GDM1 (cell line): ENCODE measurements at places on chromosomes 16 and 17.
A peak's percentile ranks its signal among the peaks of the same experiment; 100 is the strongest.

- DNase-seq: no peak
These were observed 8.5 kb upstream of the LPO start for GRCh38 chr17:58229881-58230280.

DNA sequence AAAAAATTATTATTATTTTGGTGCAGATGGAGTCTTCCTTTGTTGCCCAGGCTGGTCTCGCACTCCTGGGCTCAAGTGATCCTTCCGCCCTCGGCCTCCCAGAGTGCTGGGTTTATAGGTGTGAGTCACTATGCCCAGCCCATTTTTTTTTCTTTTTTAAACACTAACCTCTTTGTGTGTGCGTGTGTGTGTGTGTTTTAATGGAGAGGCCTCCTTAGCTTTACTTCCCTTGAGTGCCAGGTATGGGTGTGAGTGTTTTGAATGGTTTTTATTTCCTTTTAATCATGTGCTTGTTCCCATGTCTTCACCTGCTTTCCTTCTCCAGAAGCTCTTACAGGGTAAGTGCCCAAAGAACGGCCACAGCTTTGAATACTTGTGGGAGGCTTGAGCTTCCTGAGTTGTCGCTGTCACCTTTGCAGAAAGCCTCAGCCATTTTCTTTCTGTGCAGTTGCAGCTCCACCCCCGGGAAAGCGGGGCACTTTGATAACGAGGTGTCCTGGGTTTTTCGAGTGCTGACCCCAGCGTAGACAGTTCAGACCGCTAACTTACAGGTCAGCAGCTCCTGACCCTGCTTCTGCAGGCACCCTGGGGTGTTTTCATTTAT, 22.6 kb downstream of the AKAP1 start:
- DNase-seq: no peak

DNA sequence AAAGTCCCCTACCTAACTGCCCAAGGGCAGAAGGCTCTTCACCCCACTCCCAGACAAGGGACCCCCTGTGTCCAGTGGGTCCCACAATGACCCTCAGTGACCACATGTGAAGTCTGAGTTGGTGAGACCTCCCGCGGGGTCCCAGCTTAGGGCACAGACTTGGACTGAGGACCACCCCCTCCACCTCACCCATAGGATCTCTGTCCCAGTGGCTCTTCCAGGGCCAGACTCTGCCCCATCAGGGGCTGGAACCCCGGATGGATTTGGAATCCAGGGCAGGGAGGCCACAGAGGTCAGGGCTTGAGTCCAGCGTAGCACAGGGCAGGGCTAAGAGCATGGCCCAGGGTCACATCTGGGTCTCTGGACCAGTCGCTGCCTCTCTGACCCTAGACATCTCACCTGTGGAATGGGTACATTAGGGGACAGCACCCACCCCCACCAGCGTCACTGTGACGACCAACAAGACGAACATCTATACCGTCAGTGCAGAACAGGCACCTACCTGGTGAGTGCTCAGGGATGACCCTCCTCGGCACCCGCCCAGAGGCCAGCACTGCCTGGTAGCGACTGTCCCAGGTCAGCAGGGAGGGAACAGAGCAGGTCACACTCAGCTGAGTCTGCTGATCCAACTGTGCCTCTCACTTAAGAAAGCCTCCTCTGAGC, 37.7 kb downstream of the TNFRSF13B start:
- no peak for DNase-seq

- no peak for DNase-seq
These were observed 11.4 kb downstream of the MARVELD3 start for GRCh38 chr16:71637398-71637797.

DNA sequence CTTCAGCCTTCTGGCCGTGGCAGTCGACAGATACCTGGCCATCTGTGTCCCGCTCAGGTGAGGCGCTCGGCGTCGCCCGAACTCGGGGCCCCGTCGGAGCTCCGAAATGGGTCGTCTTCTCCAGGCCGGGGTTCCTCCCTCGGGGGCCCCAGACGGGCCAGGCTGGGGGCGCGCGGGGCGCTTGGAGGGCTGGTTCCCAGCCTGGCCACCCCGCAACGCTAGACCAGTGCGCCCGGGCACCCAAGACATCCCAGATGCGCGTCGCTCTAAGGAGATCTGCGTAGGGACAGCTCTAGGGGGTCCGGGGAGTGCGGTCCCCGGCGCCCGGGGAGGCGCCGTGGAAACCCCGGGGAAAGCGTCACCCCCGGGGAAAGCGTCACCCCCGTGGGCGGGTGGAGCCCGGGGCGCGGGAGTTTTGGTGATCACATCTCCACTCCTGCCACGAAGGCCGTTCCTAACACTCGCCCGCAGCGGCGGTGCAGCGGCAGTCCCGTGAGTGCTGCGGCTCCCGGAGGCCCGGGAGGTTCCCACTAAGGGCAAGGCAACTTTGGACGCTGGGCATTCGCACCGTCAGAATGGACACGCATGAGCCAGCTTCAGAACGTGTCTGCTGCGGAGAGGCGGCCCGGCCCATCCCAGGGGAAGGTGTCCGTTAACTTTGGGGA, 729 bp downstream of the ADORA2B start:
- DNase-seq: no peak

GRCh38 chr17:792277-792676, 10.1 kb downstream of the MRM3 start:
- DNase-seq: no peak

GRCh38 chr17:77208217-77208808, 67.5 kb downstream of the SEC14L1 start:
- no peak for DNase-seq

DNA sequence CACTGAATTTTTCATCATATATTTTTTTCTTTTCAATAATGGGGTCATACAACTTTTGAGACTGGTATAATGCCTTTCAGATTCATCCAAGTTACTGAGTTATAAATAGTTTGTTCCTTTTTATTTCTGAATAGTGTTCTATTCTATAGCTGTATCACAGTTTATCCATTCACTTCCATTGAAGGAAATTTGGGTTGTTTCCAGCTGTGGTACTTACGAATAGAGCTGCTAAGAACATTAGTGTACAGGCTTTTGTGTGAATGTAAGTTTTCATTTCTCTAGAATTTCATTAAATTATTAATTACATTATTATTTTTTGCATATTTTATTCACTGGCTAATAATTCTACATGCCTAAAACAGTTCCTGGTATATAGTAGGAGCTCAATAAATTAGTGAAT, 52.9 kb downstream of the SNTB2 start:
- no peak for DNase-seq

GRCh38 chr17:13561606-13562270, 40.0 kb downstream of the HS3ST3A1 start:
- no peak for DNase-seq

DNA sequence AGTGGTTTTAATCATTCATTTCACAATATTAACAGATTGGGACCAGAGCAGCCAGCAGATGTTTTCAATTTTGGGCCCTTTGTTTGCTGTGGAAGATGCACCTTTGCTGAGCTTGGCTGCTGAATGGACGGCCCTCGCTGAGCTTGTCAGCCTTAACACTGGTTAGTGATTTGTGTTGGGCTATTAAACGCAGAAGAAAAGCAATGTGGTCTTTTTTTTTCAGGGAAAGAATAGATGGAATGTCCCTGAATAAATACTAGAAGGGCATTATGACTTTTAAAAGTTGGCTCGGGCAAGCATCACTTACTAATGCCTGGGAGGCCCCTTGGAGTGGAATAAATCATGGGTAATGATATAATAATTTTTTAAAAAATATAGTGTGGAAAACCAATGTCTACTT, 297.0 kb downstream of the MAP2K6 start:
- no peak for DNase-seq

- no peak for DNase-seq
These were observed 12.1 kb downstream of the CMIP start for GRCh38 chr16:81456523-81457325.

DNA sequence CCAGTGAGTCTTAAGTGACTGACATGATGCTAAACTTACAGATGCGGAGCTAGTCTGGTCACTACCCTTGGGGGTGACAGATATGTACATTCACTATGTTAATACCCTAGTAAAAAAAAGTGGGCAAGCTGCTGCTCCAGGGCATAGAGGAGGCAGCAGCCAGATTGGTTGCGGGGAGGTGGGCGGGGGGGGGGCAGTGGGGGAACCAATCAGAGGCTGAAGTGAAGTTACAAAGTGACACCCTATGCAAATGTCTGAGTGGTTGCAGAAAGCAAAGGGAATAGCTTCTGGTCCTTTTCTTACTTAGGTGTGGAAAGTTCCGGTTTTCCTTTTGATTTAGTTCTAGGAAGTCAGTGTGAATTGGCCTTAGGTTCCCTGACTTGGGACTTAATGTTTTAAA, 12.1 kb downstream of the NDEL1 start:
- DNase-seq: no peak

DNA sequence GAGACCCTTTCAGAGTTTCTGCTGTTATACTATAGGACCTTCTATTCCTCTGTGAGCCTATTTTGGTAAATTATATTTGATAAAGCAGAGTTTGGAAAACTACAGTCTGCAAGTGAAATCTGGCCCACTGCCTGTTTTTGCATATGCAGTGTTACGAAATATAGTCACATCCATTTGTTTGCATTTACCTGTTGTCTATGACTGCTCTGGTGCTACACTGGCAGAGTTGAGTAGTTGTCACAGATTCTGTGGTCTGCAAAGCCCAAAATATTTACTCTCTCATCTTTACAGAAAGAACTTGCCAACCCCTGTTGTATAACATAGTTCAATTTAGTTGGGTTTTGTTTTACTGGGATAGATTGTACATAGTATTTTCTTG, 42.3 kb downstream of the TNRC6A start:
- no peak for DNase-seq

DNA sequence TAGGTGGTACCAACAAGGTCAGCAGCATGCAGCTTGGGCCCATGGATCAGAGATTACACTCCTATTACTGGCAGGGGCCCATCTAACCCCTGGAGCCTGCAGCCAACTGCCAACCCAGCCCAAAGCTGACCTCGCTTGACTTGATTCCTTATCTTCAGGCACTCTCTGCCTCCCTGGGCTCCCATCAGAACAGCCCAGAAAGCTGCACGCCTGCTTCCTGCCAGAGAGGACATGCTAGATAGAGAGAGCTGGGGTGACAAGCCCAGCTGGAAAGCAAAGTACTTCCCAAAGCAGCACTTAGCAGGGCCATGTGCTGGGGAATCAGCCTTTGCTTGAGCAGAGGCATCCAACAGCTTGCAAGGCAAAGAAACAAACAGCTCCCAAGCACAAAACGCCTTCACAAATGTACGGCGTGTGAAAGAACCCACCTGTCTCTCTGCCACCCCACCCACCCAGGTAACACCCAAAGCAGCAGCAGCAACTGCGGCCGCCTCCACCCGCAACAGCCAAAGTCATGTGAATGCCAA, 74.2 kb upstream of the NLK start:
- peak; percentile 28 for DNase-seq

DNA sequence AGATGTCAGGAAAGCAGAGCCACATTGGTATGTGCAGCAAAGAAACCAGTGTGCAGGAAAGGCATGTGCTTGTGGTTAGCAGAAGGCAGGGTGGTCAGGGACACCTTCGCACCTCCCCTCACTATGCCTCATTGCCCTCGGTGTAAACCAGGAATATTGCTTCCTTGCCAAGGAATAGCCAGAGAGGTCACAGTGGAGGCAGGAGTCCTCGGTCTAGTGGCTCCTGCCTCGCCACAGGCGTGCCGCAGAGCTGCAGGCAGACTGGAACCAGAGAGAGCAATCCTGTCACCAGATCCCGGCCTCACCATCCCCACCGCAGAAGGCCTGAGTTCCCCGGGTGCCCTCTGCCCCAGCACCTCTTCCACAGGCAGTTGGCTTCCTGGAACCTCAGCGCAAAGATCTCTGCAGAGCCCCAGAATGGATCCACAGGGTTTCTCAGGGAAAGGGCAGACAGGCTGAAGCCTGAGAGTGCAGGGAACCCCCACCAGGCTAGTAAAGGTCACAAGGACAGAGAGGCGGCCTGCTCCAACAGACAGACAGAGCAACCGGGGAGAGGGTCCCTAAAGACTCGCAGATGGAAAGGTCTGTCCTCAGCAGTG, 21.6 kb downstream of the CCDC182 start:
- DNase-seq: no peak

- DNase-seq: no peak
These were observed 2.0 kb downstream of the YWHAE start for GRCh38 chr17:1398028-1398427.

DNA sequence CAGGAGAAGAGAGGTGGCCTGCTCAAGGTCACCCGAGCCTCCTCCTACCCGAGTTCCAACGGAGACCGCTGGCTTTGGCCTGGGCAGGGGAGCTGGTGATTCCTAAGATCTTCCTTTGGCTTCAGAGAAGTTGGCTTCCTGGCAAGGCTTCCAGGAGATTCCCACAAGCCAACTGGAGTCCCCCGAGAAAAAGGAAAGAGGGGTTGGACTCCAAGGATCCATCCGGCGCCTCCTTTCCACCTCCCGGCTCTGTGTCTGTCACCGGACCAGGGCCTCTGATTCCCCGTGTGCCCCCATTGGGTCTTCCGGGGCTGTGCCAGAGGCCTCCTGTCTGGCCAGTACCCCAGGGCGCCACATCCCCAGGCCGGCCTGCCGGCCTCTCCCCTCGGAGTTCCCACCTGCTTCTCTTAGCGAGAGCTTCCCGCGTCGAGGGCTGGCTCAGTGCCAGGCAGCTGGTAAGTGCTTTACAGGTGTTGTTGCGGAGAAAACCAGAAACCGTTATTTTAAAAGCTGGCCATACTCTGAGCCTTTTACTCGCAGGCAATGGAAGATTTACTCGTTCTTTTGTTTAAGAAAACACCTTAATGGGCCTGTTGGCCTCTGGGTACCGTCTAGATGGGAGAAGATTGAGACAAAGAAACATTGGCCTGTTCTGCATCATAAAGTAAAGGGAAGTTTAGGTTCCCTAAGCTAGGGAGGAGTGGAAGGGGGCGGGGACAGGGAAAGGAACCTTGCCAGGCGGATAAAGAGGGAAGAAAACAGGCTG, 258.4 kb upstream of the SDK2 start:
- DNase-seq: no peak

GRCh38 chr17:41428591-41429291, 4.4 kb upstream of the KRT37 start:
- DNase-seq: no peak

DNA sequence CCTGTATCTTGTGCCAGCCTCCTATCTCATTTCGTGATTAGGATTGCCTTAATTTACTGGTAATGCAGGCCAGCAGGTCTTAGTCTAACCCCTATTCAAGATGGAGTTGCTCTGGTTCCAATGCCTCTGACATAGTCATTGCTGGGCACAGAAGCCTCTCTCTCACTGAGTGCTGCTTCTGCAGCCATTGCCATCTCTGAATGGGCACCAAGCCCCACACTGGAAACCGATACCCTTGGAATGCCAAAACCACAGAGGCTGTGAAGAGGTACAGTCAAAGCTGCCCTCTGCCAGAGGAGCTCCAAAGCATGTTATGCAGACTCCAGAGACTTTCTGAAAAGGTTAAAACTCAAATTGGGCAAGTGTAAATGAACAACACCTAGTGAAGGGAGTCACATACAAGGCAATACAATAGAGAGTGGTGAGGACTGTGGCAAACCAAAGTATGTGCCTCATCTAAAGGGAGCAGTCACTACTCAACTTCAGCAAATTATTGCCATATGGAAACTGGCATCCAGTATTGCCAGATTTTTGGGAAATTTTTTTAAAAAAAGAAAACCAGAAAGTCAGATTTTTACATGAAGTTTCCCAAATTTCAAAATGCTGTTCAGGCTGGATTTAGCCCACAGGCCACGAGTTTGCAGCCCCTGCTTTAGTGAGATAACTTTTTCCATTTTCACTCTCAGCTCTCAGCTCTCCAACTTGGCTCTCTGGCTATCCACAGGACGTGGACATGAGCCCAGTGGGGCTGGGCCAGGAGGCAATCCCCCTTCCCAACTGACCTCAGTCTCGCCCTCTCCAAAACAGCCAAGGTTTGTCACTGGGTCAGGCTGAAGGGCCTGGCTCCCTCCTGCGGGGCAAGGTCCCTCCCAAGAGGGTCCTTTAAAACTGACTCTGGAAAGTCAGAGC, 2.1 kb upstream of the MMP2 start:
- no peak for DNase-seq

- no peak for DNase-seq
These were observed 145.9 kb downstream of the CDH8 start for GRCh38 chr16:61890386-61890785.
